ENCODE measurements at places on chromosomes 5 and 9.

- DNase-seq = peak; percentile 78
Observed at GRCh38 chr5:138635265-138635664, 60.1 kb upstream of the HSPA9 start.

DNA sequence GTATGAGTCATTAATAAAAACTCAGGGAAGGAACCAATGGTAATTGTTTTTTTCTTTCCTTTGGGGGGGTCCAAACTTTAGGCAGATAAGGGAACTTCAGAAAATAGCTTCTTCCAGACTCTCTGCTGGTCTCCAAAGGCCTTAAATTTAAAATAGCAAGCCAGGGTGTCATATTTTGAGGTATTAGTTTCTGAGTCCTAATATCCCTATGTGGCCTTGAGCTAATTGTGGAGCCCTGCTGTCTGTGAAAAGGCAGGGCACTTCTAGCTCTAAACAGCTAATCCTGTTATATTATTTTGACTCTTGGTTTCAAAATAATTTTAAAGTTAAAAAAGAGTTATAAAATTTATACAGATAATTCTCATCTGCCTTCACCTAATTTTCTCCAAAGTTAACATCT lies 195.7 kb upstream of the PPP1R2B start:
- no peak for DNase-seq

- no peak for DNase-seq
Observed at GRCh38 chr5:158549311-158549710, 550.4 kb downstream of the EBF1 start.

DNA sequence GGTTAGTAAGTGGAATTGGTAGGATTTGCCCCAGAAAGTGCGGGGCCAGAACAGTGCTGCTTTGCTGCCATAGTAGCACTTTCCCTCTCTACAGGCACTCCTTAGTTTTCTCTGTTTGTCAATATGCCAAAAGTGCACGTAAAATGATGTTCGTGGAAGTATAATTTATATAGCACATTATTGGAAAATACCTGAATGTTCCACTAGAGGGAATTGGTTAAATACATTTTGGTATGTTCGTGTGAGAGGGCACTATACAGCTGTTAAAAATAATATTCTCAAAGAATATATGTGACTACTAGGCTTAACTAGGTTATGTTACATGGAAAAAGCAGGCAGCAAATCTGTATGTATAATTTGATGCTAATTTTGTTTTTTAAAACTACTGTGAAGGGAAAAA lies 184.0 kb upstream of the GDNF start:
- DNase-seq = no peak
